Stimulated activated CD4-positive, alpha-beta T cell treated with anti-CD3 and anti-CD28 coated beads, Interleukin-15, amount 100 ng/mL, for 1 hour (primary cell): ENCODE measurements at places on chromosomes 5 and 9.

DNA sequence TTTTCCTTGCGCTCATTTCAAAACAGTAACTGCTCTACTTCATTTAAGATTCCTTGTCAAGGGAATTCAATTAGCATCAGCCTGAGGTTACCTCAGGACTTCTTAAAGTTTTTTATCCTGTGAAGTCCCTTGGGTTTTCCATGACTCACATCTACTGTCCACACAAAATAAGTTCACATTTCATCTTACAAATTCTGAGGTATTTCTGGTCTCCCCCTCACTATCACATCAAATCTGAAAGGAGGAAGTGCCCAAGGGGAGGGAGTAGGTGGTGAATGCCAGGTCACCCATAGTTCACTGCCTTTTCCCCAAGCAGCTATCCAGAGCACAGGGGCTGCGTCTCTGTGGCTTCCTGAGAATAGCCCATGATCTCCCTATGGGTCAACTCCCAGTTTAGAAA is 227.1 kb upstream of the NREP start:
- DNase-seq = no peak

DNA sequence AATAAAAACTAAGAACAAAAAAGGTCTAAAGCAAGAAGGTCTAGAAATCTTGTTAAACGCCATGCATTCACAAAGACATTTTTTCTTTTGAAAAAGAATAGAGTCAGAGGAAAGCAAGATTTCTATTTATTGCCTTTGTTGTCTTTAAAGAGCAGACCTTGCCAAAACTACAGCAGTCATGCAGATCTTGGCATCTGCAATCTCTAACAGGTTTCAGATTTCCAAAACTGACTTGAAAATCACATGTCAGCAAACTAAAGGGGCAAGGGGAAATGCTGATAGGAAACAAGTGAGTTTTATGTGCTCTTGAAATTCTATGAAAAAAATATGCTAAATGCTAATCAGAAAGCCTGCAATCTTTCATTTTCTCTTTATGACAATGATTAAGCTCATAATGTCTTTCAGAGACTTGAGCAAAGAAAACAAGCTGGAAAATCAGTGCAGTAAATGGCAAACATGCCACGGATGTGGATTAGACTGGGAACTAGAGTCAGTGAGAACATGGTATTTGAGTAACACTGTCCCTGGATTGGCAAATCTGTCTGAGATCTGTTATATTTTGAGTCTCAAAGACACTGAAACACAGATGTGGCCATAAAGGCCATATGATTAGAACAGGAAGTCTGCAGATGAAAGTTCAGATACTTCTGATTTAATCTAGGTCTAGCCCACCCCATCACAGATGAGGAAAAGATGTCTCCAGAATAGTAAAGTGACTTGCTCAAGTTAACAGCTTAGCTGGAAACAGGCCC is 361.4 kb upstream of the RPS23 start:
- DNase-seq = no peak

DNA sequence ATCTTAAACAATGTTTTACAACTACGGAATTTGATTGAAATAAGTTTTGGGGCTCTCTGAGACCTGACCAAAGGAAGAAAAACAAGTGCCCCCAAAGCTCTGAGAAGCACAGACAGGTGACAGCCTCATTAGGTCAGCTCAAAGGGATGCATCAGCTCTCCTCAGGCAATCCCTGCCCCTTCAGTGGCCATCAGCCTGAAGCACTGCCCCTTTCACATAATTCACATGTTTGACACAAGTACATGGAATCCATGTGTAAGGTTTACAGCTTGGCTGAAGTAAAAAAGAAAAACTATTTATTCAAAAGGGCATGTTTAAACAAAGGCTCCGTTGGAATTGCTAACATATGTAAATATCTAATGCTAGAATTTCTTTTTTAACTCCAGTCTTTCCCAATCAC is 56.3 kb downstream of the TSSK1B start:
- DNase-seq = no peak

- no peak for DNase-seq
These were observed 13.9 kb downstream of the HMGXB3 start for GRCh38 chr5:150014456-150014855.

- no peak for DNase-seq
These were observed 4.1 kb downstream of the FIBCD1 start for GRCh38 chr9:130934702-130935647.

- DNase-seq = no peak
These were observed 292.3 kb downstream of the SLF1 start for GRCh38 chr5:94910721-94911120.

- no peak for DNase-seq
These were observed 202.1 kb upstream of the KLF4 start for GRCh38 chr9:107691664-107692063.

DNA sequence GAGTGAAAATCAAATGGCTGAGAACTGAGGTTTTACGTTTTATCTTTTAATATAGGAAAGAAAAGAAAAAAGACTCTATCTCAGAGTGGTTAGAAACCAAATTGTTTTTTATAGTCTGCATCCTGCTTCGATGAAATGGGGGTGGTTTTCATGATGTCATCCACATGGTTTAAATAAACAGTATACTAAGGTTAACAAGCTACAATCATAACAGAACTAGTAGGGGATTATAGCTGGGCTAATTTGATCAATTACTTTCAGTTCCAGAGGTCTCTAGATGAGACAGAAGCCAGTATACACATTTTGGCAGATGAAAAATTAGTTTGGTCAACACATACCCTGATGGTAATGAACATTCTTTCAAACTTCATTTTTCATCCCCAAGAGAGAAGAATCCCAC is 106.3 kb upstream of the SNX2 start:
- DNase-seq = no peak

DNA sequence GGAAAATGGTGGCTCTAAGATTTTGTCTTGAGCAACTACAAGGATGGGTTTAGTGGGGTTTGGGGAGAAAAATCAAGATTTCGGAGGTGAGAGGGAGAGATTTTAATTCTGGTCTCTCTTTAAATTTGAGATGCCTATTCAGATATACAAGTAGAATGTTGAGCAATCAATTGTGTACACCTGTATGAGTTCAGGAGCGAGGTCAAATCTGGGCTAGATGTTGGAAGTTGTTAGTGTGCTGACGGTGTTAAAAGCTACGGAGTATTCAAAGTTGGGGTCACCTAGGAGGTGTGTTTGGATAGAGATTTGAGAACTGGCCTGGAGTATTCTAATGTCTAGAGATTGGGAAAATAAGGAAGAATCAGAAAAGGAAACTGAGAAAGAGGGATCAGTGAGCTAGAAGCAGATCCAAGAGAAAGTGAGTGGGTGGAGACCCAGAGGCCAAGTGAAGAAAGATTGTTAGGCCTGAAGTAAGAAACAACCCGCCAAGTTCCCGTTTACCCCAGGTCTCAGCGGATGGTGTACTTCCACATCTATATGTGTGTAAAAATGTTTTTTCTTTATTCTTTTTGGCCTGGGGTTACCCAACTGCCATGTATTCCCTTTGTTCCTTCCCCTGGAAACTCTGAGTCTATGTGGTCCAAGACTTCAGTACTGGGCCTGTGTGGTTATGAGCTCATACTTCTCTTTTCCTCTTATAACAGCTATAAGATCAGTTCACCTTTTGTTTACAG is 11.9 kb upstream of the ARHGAP26 start:
- no peak for DNase-seq

DNA sequence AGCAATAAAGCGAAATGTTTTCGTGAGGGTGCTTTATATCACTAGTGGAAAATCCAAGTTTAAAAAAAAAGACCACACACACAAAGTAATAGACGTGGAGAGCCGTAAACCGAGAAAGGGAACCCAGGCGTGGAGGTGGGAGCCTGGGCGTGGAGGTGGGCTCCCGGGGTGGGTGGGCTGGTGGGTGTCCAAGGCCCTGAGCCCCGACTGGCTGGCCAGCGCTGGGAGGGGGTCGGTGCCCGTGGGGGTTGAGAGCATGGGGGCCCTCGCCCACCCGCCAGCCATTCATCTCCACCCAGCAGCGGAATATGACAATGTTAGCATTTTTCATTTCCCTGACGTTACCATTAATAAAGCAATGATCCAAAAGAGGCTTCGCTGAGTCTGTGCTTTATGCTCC is 135.0 kb downstream of the MVB12B start:
- no peak for DNase-seq

DNA sequence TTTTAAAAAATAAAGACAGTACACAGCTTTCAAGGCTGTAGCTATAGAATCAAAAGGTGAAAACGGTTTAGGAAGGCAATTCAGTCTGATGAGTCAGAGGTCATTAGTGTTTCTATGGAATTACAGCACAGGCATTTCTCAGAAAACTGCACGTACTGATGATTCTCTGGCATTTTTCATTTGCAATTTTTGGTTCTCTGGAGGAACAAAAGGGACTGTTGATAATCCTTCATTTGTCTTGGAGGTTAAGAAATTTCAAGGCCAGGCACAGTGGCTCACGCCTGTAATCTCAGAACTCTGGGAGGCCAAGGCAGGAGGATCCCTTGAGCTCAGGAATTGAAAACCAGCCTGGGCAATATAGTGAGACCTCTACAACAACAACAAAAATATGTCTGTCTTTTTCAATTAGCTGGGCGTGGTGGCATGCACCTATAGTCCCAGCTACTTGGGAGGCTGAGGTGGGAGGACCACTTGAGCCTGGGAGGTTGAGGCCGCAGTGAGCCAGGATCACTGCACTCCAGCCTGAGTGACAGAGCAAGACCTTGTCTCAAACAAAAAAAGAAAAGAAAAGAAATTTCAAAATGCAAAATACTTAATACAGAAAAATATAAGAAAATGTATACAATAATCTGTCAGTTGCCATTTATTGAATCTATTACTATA is 27.3 kb downstream of the NR6A1 start:
- DNase-seq = no peak
